Omental fat pad (tissue), 4 donors: ENCODE measurements at places on chromosomes 1 and 21. TPM values are rescaled to one million over a fixed set of nuclear protein-coding genes. Genes with fewer than 3 reads are reported as not detected.

Gene HEYL
- total RNA-seq: 5.8 TPM

DNA sequence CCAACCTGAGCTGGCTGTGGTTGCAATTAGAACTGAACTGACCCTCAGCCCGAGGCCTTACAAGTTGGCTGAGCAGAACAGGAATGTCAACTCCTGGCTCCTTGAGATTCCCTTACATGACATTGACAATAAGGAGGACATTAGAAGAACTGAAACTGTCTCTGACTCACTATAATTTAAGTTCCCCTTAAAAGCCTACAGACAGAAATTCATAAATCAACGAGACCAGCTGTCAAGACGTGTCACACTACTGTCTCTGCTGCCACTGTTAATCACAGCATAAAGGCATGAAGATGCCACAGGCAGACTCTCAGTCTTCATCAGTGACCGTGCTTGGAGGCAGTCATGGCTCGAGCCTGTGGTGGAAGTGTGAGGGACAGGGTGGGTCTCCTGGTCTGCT is 168.8 kb downstream of the GABPA start:
- DNase-seq: no peak

Gene VASH2
- total RNA-seq: 0.31 TPM

Gene CD1E
- not detected for total RNA-seq

Gene AHDC1
- total RNA-seq: 7.7 TPM

DNA sequence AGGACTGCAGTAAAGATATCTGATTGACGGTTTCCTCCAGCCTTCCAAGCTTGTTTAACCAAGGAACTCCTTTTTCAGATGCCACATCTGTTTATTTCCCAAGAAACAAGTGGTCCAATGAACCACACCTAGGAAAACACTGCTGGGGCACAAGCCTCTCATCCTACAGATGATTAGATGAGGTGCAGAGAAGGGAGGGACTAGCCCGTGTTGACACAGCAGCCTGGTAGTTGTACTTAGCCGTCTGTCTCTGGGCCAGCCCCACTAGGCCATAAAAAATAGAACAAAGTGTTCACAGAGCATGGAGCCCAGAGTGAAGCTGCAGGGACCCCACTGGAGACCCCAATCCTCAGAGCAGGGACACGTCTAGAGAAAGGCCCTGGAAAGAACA is 32.1 kb downstream of the LRP8 start:
- no peak for DNase-seq

DNA sequence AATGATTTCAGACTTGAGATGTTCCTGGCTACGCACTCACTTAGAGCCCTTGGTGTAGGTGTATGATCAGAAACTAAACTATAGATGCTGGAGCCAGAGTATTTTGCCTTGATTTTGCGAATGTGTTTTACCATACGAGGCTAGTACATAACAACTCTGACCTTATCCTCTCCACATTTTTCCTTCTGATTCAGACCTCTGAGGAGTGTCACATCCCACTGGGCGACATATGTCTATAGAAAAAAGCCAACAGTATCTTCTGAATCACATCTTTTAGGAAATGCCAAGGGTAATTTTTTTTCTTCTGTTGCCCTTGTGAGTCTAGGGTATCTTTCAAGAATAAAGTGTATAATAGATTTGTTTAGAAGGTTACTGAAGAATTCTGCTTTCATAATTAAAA is 49.6 kb downstream of the AK4 start:
- no peak for DNase-seq

- no peak for DNase-seq
These were observed 21.0 kb downstream of the PLXNA2 start for GRCh38 chr1:208223136-208223535.

DNA sequence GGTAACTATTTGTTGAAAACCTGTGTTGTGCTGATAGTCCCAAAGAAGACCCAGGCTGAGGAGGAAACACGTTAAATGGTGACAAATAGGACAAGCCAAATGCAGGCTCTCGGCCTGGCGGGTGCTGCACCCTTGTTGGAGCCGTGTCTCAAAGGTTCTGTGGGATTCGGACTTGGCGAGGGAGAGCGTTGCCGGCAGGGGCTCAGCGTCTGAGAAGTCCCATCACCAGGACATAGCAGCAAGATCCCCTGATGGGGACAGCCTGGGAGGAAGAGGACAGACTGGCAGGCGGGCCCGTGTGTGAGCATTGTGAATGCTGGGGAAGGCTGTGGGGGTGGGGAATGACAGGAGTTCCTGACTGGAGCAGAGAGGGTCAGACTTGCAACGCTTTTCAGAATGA is 142.5 kb downstream of the PGBD5 start:
- no peak for DNase-seq

Gene PTGER3
- total RNA-seq: 244 TPM

GRCh38 chr1:112866151-112866550 is 89.8 kb downstream of the SLC16A1 start:
- no peak for DNase-seq

DNA sequence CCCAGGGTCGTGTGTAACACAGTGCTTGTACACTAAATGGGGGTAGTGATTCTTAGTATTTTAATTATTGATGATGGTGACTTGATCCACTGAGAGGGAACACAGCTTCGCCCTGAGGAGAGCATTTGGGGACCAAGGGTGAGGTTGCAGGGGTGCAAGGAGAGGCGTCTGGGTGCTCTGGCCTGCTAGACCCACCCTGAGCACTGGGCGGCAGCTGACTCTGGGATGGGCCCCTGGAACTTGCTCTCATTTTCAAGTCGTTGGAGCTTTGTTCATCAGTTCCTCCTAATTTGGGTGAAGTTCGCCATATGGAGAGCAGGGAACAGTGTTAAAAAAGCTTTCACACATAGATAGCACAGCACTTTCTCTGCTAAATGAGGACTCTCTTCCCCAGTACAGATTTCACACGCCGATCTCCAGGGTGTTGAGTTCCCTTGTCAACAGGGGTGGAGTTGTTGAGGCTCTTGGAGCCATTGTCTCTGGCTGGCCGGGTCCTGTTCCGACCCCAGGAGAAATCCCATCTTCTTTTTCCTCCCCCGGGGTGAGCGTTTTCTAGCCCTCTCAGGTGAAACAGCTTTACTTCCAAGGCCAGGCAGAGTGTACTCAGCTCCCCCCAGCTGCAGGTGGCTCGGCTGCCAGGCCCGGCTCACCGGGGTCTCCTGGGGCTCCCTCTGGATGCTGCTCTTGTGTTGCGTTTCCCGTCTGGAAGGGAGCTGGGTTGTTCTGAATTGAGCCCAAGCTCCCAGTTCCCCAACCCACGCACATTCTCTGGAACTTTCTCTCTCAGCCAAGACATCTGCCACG is 367.4 kb downstream of the RPS6KC1 start:
- no peak for DNase-seq

- no peak for DNase-seq
These were observed 108.2 kb downstream of the MAST2 start for GRCh38 chr1:45911634-45912033.

- DNase-seq: no peak
These were observed 961 bp downstream of the RBM15 start for GRCh38 chr1:110340207-110340468.

Gene GPA33
- 0.37 TPM for total RNA-seq

DNA sequence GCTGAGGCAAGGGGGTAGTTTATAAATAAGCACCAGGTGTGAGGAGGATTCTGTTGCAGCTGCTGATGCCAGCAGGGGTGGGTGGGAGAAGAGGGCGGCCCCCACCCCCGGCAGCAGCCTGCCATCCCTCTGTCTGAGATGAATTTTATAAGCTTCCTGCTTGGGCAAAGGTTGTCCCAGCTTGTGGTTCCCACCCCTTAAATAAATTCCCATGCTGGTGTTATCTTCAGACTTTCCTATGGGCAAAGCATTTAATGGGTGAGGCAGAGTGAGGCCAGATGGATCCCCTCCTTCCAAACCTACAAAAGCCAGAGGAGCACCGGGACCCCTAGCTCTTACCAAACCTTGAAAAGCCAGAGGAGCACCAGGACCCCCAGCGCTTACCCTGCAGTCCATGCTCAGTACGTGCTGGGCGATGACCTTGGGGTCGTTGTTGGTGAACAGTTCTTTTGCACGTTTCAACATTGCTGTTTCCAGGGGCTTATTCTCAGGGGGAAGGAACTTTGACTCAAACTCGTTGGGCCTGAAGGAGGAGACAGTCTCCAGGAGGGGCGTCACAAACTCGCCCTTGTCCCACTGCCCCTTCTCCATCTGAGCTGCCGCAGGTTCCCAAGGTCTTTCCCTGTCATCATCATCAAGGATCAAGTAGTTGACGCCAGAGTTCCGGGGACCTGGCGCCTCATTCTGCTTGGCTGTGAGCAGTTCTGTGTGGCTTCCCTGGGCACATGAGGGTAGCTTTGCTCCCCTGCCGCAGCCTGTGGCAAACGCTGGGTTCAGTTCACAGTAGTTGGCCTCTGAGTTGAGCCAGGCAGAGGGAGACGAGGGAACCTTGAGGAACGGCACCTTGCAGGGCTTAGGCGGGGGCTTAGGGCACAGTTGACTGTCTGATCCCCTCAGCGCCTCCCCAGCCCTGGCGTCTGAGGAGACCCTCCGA is 99.5 kb downstream of the BCAR3 start:
- no peak for DNase-seq

Gene FCGR2B
- total RNA-seq: 74.9 TPM

GRCh38 chr1:205974712-205975111 is 28.5 kb downstream of the RAB7B start:
- DNase-seq: peak; percentile 17

DNA sequence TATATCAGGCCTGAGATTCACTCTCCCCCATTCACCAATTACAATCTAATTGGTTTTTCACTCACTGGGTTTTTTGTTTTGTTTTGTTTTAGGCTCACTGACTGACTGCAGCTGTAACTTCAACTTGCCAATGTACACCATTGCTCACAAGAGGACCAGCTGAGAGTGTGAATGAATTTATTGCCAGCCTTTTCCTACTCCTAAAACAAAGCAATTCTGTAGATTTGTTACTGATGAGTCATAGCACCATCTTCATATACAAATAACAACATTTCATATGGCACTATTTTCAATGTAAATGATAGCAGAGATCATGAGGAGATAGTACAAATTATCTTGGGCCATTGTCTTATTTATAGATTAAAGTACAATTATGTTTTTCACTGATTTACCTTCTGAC is 76.0 kb upstream of the DPYD start:
- DNase-seq: no peak

- no peak for DNase-seq
These were observed 55.3 kb downstream of the NDUFS5 start for GRCh38 chr1:39081271-39082009.

- no peak for DNase-seq
These were observed 59.0 kb upstream of the PGD start for GRCh38 chr1:10339815-10340214.

DNA sequence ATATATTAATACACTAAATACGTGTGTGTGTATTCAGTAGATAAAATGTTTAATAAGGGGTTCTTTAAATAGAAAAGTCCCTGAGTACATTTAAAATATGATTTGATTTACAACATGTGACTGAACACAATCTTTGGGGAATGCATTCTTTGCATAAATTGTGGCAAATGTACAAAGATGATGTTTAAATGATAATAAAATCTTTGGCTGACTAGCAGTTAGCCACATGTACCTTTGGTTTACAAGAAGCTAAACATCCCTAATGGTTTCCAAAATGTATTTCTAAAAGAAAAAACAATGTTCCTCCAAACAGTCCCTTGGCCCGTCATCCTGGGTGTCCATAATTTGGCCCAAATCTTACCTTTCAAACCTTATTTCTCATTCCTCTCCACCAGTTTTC is 106.4 kb upstream of the MARK1 start:
- DNase-seq: no peak

Gene BMP8A
- not detected for total RNA-seq

- DNase-seq: no peak
These were observed 13.0 kb upstream of the ANGPTL7 start for GRCh38 chr1:11176081-11176706.

DNA sequence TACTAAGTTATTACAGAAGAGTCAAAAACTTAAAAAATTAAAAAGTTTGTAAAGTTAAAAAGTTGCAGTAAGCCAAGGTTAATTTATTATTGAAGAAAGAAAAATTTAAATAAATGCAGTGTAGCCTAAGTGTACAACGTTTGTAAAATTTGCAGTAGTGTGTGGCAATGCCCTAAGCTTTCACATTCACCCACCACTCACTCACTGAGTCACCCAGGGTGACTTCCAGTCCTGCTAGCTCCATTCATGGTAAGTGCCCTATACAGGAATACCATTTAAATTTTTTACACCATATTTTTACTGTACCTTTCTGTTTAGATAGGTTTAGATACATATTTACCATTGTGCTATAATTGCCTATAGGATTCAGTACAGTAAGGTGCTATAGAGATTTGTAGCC is 88.6 kb downstream of the CTH start:
- DNase-seq: no peak
